ENCODE measurements at places on chromosomes 6 and 20. TPM values are rescaled to one million over a fixed set of nuclear protein-coding genes. Genes with fewer than 3 reads are reported as not detected.

The TSHZ2 gene
- total RNA-seq: 13.9 TPM

The C20orf96 gene
- 1.7 TPM for total RNA-seq

GRCh38 chr6:134422426-134423231 lies 104.7 kb upstream of the SGK1 start:
- ATAC-seq: no peak

DNA sequence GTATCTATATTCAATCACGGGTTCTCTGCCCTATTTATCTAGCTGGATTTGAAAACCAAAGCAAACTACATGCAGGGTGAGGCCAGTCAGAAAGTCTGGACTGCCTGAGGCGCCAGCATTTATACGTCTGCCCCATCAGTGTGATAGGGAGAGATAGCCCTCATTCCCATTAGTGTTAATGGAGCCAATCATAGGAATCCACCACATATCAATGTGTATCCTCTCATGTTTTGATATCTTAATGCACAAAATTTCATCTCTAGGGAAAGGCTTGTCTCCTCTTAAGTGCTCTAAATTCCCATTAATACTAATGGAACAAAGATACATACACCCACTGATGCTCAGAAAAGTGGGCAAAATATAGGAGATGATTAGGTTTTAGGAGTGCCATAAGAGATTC lies 376.2 kb downstream of the BTBD3 start:
- no peak for ATAC-seq

The ANGPT4 gene
- total RNA-seq: 0.58 TPM

The EDN3 gene
- total RNA-seq: 1.2 TPM

The FAM209B gene
- total RNA-seq: 4.3 TPM

GRCh38 chr6:155309150-155309549 lies 5.1 kb downstream of the TFB1M start:
- no peak for ATAC-seq
